ENCODE measurements at places on chromosomes 7 and 10.

DNA sequence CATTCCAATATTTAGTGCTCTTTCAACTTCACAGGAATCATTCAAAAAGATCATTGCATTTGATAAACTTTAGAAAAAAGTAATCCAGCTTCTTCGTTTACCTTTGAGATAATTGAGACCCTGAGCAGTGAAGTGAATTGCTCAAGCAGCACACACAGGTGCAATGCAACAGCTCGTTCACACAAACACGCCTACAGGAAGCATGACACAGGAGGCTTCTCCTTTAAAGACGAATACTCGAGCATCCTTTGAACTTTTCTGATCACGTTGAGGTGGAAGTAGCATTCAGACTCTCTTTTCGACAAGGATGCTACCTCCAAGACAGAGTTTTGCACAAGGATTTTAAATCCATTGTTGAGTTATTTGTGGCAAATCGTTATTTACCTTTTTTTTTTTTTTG is 18.0 kb upstream of the RSU1 start:
- peak; percentile 47 for DNase-seq

- no peak for DNase-seq
Observed at GRCh38 chr7:128151635-128152034, 89.4 kb upstream of the LEP start.

- DNase-seq = no peak
Observed at GRCh38 chr7:98309566-98309965, 28.1 kb downstream of the BRI3 start.

GRCh38 chr10:129514568-129515451 is 47.8 kb downstream of the MGMT start:
- DNase-seq = no peak

GRCh38 chr10:3408603-3409365 is 236.2 kb upstream of the PITRM1 start:
- DNase-seq = no peak

Measured in CD4-positive, alpha-beta T cell treated with Interleukin-21 for 1 hour (primary cell).